ENCODE measurements at places on chromosomes 11 and 22.

GRCh38 chr11:46238967-46239800 lies 38.3 kb upstream of the CREB3L1 start:
- peak; percentile 77 for DNase-seq

GRCh38 chr22:37930270-37930951 lies 23.0 kb downstream of the C22orf23 start:
- no peak for DNase-seq

- DNase-seq: peak; percentile 89
These were observed at the start of gene GSTP1 for GRCh38 chr11:67583247-67584204. Gene GSTP1, plus strand, starts transcription at chr11:67583812. Its CDS starts 32 bp downstream, at chr11:67583844.

DNA sequence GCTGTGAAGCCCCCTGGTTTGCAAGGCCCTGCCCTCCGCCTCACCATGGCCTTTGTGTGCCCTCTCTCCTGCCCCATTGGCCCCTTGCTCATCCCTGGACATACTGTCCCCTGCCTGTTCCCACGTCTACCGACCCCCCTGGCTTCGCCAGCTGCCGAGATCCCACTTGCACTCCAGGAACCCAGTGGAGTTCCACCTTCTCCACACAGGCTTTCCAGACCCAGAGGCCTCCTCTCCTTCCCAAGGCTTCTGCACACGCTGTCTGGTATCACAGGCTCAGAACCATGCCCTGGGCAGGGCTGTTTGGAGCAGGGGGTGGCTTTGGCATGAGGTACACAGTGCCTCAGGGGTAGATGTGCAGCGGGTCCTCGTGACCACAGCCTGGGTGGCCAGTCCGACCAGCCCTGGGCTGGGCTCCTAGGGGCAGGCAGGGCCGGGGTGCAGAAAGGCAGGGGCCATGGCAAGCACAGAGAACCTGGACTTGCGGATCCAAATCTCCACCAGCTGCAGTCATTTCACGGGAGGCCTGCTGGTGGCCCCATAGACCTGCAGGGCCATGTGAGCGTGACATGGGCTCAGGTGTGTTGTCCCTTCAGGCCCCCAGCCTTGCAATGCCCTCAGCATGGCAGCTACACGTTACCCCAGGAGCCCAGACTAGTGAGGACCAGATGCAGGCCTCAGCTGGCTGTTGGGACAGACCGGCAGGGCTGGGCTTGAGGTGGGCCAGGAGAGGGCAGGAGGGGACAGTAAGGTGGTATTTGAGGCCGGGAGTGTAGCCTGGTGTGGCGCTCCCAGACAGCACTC lies 9.5 kb downstream of the GRK2 start:
- no peak for DNase-seq

GRCh38 chr22:19671316-19671715 lies 43.0 kb upstream of the SEPTIN5 start:
- no peak for DNase-seq

DNA sequence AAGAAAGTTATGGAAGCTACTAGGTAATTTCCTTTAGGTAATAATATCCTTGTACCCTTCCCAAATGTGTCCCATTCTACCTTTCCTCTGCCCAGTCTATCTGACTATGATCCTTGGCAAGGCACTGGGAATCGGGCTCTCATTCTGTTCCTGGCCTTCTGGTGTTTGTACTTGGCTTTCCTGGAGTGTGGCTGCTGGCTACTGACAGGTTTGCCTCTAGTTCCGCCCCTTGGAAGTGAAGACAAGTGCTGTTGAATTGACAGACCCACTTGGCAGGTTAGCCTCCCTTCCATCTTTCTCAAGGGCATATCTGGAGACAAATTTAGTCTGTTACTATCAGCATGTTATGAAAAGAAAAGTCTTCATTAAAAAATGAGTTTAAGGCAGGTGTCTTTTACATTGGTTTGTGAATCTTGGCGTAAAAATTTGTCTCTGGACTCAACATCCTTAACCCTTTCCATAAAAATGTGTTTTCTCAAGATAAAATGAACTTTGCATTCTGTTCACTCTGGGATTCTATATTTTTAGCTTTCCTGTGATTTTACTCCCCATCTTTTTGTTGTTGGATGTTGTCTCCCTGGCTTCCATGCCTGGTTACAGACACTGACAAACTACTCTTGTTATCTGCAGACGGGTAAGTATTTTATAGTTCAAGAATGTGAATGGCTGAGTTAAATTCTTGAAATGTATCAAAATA lies 287.4 kb upstream of the PDGFD start:
- DNase-seq: no peak

DNA sequence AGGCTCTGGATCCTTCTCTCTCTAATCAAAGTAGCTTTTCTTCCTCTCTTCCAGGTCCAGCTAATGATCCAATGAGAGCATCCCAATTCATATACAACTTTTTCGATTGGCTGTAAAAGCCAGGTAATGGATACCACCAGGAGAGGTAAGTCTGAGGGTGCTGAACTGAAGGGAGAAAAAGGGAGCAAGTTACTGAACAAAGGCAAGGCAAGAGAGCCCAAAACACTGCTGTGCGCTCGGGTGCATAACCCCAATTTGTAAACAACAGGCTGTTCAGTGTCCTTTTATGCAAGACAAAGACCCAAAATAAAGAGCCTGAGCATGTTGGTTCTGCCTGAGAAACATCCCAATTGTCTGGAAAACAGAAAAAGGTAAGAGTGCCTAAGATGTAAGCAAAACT lies 260.1 kb downstream of the DCDC1 start:
- DNase-seq: no peak

DNA sequence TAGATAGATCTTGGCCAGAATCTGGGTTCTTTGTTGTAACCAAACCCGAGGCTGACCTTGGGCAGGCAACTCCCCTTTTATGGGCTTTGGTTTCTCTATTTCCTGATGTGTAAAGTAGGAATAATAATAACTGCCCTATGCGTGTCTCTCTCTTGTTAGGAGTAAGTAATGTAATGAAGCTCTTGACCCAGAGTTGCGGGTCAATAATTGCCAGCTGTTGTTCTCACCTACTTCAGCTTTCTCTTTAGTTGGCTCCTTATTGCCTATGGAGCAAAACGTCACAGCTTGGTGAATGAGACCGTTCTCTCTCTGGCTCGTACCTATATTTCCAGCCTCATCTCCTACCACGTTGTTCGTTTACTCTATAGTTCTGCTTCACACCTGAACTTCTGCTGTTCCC lies 56.6 kb upstream of the KIRREL3 start:
- DNase-seq: no peak

DNA sequence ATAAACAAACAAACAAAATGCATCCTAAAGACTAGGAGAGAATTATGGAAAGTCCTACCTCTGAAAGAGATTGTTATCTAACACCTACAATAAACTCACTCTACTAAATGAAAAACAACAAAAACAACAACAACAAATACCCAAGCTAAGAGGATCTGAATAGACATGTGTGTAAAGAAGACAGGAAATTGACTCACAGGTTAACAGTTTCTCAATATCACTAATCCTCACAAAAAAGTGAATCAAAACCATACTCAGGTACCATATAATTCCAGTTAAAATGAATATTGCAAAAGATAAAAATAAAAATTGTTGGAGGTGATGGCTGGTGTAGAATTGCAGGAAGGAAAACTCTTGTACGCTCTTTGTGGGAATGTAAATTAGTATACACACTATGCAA lies 110.4 kb upstream of the TOP3B start:
- no peak for DNase-seq

DNA sequence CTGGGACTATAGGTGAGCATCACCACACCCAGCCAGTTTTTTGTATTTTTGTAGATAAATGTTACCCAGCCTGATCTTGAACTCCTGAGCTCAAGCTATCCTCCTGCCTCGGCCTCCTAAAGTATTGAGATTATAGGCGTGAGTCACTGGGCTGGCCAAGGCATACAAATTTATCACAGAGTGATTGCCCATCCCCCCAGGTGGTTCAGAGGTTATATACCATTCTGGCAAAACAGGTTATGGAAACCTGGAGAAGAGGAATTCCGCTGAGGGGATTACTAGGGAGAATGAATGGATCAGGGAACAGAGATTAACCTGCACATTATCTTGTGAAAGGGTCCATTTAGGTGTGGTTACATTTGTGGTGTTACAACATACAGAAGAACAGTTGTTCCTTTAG lies 8.1 kb downstream of the ATG13 start:
- DNase-seq: no peak

GRCh38 chr22:24140357-24140756 lies 40.9 kb upstream of the SUSD2 start:
- DNase-seq: no peak

- DNase-seq: no peak
These were observed 33.3 kb upstream of the PDGFB start for GRCh38 chr22:39278040-39278439.

DNA sequence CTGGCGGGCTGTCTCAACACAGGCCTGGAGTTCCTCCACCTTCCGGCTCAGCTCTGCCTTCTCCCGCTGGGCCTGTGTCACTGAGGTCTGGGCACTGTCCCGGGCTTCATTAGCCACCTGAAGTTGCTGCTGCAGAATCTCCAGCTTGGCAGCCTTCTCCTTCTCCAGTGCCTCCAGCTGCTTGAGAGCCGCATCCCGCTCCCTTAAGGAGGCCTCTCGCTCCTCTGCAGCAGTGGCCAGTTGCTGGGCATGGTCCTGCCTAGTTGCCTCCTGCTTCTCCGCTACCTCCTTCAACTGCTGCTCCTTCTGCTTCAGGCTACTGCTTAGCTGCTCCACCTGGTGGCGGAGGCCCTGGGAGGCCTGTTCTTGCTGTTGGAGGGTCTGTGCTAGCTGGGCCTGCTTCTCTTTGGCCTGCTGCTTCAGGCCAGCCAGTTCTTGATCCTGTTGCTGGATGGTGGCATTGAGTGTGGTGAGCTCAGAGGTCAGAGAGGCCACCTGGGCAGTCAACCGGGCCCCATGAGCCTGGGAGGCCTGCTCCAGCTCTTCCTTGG lies 16.9 kb downstream of the IL18BP start:
- DNase-seq: no peak

- no peak for DNase-seq
These were observed 42.8 kb upstream of the HSPA8 start for GRCh38 chr11:123104697-123105096.

- no peak for DNase-seq
These were observed 329.9 kb downstream of the FAM181B start for GRCh38 chr11:82403640-82404305.

- no peak for DNase-seq
These were observed 34.8 kb upstream of the E2F8 start for GRCh38 chr11:19275496-19275895.

- DNase-seq: no peak
These were observed 54.3 kb downstream of the TSPAN18 start for GRCh38 chr11:44780940-44781631.

DNA sequence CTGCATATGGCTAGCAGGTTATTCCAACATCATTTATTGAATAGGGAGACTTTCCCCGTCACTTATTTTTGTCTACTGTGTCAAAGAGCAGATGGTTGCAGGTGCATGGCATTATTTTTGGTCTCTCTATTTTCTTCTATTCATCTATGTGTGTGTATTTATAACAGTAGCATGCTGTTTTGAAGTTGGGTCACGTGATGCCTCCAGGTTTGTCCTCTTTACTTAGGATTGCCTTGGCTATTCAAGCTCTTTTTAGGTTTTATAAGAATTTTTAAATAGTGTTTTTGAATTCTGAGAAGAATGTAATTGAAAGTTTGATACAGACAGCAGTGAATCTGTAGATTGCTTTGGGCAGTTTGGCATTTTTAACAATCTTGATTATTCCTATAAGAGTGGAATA lies 770.6 kb downstream of the CNTN5 start:
- DNase-seq: no peak

DNA sequence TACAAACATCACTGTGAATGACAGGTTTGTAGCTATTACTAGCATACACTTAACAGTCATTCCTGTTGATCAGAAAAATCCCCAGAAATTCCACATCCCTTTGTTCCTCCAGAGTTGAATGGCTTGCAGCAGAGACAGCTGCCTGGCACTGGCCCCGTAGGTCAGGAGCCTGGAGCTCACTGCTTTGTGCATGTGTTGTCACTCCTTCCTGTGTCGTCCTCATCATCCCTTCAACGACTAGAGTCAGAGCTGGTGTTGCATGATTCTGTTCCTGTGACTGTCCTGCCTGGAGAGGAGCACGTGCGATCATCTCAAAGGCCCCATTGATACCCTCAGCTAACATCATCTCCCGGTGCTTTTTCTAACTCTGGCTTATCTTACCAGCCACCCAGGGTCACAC lies 58.3 kb downstream of the LDLRAD3 start:
- no peak for DNase-seq

DNA sequence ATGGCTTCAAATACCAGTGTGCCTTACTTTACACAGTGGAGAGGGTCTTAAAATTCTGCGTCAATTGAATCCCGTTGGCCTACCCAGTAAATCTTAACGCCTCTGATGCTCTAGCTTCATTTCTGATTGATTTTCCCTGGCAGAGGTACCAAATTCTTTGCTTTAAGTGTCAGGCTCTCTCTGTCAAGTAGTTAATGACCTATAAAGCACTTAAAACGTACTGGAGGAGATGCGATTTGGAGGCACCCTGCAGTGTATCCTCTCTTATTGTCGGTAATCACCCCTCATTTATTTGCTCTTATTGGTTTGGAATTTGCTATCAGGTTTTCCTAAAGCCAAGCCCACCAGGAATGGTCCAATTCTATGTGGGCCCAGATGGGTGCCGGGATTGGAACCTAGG lies 59.2 kb downstream of the NFAM1 start:
- DNase-seq: no peak

DNA sequence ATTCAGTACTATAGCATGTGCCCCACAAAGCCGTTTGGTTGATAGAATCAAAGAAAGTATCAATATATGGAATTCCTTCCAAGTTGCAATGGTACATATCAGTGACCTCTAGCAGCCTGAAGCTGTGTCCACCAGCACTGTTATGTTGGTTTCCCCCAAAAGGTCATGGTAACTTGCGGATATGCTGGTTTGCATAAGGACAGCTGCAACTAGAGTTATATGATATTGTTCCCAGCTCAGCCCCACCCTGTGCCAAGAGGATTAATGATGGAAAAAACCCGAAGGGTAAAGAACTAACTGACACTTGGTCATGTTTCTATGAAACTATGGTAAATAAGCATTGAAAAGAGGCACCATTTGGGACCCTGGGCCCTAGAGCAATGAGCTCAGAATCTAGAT lies 93.5 kb downstream of the PDHX start:
- no peak for DNase-seq

DNA sequence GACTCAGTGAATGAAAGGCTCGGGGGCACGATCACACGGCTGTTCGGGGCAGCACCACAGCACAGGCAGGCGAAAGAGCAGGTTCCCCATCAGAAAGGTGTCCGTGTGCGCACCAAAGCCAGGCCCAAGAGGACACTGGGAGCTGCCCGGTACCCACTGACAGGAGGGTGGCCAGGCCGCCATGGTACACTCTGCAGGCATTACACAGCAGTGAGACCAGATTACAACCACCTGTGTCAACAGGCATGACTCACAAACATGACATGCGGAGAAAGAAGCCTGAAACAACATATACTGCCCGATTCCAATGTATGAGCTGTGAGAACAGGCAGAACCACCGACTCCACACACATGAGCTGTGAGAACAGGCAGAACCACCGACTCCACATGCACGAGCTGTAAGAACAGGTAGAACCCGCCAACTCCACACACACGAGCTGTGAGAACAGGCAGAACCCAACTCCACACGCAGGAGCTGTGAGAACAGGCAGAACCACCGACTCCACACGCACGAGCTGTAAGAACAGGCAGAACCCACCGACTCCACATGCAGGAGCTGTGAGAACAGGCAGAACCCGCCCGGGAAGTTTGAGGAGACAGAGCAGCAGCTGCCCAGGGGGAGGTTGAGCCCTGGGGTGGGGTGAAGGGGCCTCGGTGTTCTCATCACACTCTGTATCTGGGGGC lies 32.6 kb downstream of the KIAA0930 start:
- no peak for DNase-seq

All from CD8-positive, alpha-beta T cell (primary cell).